ENCODE measurements at places on chromosomes 13 and 19.

- no peaks in the 10 kb centered on the region for H3K36me3 ChIP-seq
- H3K27me3 ChIP-seq, result no peaks in the 10 kb centered on the region
- H3K27ac ChIP-seq, result no peak overlapping the region
- DNase-seq, result no peak
Observed at GRCh38 chr13:105894697-105895096, 640.8 kb downstream of the EFNB2 start.

GRCh38 chr13:34623331-34623730 is 318.7 kb upstream of the NBEA start:
- H3K27me3 ChIP-seq, result no peaks in the 10 kb centered on the region
- H3K4me3 ChIP-seq, result no peak overlapping the region
- no peak for DNase-seq
- H3K4me1 ChIP-seq, result no peaks in the 10 kb centered on the region

DNA sequence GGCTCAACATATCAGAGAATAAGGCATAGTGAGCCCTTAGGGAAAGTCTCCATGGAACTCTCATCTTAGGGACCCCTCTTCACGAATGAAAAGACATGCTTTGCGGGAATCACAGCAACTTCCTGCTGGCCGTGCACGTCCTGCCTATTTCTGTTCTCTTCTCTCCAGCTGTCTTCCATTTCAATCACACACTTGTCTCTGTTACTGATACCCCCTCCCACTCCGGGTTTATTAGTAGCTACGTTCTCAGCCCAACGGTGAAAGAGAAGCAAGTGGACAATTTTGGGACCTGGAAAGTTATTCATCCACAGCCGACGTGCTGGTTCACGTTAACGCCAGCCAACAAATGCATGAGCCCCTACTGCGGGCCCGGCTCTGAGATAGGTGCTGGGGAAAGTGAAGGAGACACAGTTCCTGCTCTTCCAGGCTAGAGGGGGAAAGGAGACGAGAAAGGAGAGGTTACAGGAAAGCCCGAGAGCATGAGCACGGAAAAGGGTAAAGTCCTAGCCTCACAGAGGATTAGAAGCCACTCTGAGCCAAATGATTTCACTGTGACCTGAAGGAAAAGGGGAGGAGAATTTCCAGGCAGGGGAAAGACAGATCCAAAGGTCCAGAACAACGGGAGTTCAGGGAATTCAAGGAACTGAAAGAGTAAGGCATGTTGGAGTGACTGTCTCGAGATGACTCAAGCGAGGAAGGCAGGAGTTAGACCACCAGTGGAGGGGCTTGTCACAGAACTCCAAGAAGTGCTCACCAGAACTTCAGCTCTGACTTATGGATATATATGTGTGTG is 81.8 kb upstream of the CLDN10 start:
- H3K4me1 ChIP-seq, result no peaks in the 10 kb centered on the region
- H3K36me3 ChIP-seq, result no peaks in the 10 kb centered on the region
- DNase-seq, result no peak
- H3K27me3 ChIP-seq, result no peaks in the 10 kb centered on the region
- H3K27ac ChIP-seq, result no peak overlapping the region

DNA sequence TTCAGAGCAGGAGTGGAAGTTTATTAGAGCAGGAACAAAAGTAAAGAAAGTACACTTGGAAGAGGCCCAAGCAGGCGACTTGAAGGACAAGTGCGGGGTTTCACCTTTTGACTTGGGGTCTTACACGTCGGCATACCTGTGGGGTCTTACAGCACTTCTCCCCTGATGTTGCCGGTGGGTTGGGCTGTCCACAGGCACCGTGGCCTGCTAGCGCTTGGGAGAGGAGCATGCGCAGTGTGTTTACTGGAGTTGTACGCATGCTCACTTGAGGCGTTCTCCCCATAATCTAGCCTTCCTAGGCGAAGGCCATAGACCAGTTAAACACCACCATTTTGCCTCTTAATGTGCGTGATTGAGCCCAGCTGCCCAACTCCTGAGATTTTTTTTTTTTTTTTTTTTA is 25.0 kb upstream of the PLEKHF1 start:
- no peak overlapping the region for H3K4me3 ChIP-seq
- H3K4me1 ChIP-seq, result no peaks in the 10 kb centered on the region
- no peak overlapping the region for H3K27ac ChIP-seq
- H3K36me3 ChIP-seq, result no peaks in the 10 kb centered on the region
- no peak for DNase-seq

GRCh38 chr19:42032431-42032830 is 37.6 kb downstream of the GRIK5 start:
- no peaks in the 10 kb centered on the region for H3K36me3 ChIP-seq
- H3K27ac ChIP-seq, result no peak overlapping the region
- DNase-seq, result no peak
- H3K27me3 ChIP-seq, result no peaks in the 10 kb centered on the region

GRCh38 chr13:67977066-67977465 is 746.9 kb upstream of the PCDH9 start:
- no peak overlapping the region for H3K27ac ChIP-seq
- H3K4me3 ChIP-seq, result no peak overlapping the region
- H3K36me3 ChIP-seq, result no peaks in the 10 kb centered on the region
- H3K27me3 ChIP-seq, result no peaks in the 10 kb centered on the region

All from naive thymus-derived CD4-positive, alpha-beta T cell (primary cell).